ENCODE measurements at places on chromosomes 5 and 9. TPM values are rescaled to one million over a fixed set of nuclear protein-coding genes. Genes with fewer than 3 reads are reported as not detected.

Gene SMIM33
- not detected for total RNA-seq

DNA sequence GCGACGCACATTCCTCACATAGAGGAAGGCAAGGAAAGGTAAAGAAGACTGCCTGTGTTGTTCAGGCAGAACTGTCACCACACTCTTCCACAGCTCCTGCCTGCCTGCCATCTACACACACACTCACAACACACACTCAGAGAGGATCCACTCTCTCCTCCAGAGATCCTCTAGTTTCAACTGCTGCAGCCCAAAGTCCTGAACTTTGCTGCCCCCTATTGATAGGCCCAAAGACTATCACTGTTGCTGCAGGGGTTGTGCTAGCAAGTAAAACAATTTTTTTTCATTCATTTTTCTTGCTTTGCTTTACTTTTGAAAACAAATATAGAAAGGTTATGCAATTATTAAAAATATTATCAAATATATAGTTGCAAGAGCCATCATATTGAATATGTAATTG, 5.9 kb upstream of the CFAP90 start:
- DNase-seq = peak; percentile 41

DNA sequence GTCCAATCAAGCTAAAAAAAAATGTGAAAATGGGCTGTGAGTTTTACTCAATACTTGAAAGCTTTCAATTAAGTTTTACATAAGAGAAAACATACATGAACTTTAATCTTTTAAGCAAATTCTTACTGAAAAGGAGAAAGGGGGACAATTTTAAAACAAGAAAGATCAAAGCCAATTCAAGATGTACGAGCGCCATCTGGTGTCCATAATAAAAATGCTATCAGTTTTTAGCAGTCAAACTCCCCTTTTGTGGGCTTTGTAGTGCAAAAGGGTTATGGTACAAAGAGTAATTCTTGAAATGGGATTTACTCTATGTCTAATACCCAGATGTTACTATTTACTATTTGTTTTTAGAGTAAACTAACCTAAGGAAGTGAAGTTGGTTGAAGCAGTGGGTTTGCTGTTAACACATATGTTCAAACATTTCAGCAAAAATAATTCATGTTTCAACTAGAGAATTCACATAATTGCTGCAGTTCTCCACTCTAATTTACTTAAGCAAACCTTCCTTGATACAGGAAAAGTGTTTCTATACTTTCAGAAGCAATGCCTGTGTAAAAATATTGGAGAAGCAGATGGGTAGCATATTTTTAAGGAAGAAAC, 228.2 kb upstream of the TYRP1 start:
- DNase-seq = peak; percentile 46

Gene ZCCHC9
- 19.4 TPM for total RNA-seq

DNA sequence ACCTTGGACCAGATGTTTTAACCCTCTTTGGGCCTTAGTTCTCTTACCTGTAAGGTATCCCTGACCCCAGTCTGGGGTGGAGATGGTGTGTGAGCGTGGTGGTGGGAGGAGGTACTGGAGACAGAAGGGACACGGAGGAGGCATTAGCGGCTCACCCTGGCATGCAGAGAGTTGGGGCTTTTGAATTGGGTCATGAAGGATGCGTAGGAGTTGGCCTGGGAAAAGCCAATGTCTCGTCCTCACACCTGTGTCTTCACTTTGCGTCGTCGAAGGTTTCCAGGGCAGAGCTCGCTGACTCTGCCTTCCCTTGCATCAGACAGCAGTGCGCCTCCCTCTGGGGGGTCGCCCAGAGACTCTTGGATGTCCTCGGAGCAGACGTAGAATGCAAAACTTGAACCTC, 11.2 kb downstream of the RXRA start:
- DNase-seq = no peak

DNA sequence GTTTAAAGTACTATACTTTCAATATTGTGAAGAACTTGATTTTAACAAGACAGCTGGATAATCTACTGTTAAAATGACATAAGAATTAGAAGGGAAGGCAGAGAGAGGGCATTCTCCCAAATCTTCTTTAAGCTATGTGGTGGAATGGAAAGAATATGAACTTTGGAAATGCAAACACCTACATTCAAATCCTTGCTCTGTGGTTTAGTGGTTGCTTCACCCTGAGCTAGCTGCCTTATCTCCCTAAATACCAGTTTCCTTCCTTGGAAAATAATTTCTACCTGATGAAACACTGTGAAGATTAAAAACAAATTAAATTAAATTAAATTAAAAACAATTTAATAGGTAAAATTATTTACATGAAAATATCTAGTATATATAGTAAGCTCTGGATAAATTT, 98.5 kb downstream of the GPR21 start:
- DNase-seq = no peak

- DNase-seq = no peak
Observed at GRCh38 chr5:74469234-74469994, 171.1 kb downstream of the ENC1 start.

Gene RPL37
- total RNA-seq = 2,333 TPM

- DNase-seq = no peak
Observed at GRCh38 chr5:79529110-79529509, 15.2 kb upstream of the HOMER1 start.

DNA sequence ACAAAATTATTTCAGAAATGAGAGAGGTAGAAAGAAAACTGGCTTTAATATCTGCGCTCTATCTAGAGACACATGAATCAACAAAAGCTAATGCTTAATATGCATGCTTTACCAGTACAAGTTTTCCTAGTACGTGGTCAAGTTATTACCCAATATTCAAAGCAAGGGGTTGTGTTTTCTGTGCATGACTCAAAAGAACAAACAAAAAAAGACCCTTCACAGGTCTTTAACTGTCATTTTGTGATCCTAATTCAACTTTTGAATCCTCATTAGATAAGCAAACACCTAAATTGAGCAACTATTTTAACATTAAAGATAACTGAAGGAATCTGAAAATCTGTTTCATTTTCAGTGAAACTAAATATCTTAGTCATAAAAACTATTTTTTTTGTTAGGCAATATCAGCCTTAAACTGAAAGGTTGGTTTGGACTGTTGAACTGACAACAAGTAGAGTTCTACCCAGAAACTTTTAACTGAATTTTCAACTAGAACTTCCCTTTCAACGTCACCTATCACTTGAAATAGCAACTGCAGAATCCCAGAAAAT, 12.5 kb downstream of the ST8SIA4 start:
- peak; percentile 61 for DNase-seq

GRCh38 chr5:12022444-12022843, 118.2 kb upstream of the CTNND2 start:
- no peak for DNase-seq

Gene SLCO4C1
- not detected for total RNA-seq

DNA sequence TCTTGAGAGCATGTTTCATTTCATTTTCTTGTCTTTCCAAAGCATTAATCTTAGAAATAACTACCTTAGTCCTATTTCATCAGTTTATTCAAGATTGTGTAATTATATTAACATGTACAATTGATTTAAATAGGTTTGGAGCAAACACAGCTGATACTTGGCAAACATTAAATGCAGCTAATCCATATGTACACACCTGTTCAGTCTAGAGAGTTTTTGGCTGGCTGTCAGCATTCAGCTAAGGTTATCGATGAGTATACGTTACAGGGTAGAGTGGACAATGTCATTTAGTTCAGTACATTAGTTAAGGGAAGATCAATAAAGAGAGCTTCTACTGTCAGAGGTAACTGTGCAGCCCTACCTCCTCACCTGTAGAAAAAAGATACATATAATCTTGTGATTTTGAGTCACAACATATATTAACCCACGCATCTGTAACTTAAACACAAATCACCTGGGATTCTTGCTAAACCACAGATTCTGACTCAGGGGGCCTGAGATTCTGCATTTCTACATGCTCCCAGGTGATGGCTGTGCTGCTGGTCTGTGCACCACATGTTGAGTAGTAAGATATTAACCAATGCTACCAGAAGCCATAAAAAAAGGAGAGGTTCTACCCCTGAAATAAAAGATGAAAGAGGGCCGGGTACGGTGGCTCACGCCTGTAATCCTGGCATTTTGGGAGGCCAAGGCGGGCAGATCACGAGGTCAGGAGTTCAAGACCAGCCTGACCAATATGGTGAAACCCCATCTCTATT, 34.1 kb upstream of the PCA3 start:
- no peak for DNase-seq

DNA sequence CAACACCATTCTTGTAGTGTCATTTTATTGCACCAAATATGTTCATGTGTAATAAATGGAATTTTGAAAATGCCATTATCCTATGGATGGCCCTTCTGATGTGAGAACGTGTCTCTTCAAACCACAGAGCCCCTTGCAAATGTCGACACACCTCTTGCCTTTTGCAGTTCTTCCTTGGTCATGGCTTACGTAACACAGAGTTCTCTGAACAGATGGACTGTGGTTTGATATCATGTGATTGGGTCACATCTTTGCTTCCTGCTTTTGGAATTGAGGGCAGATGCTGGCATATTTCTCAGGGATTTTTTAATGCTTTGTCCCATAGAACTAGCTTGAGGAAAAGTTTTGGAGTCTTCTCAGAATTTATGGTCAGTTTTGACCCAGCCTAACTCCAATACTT, 4.6 kb downstream of the TGFBR1 start:
- no peak for DNase-seq

DNA sequence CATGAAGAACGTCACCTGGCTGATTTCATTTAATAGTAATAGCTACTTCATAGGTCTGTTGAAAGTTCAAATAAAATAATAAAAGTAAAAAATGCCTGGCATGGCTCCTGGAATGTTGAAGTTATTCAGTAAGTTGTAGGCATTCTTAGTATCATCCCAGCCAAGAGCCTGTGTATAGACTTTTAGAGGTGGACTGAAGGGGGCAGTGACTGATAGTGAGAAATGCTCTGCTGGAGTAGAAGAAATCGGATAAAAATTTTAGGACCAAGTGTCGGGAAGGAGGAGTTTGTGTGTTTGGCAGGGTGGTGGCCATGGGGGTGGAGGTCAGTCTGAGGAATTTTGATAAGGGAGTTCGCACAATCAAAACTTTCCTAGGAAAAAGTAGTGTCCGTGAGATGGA, 3.6 kb downstream of the ZFP2 start:
- DNase-seq = no peak

Gene HNRNPAB
- total RNA-seq = 369 TPM

Gene PCDHAC1
- 4.8 TPM for total RNA-seq

GRCh38 chr5:111422245-111422644, 90.1 kb downstream of the STARD4 start:
- DNase-seq = no peak

Gene SH2D3C
- total RNA-seq = 0.26 TPM

DNA sequence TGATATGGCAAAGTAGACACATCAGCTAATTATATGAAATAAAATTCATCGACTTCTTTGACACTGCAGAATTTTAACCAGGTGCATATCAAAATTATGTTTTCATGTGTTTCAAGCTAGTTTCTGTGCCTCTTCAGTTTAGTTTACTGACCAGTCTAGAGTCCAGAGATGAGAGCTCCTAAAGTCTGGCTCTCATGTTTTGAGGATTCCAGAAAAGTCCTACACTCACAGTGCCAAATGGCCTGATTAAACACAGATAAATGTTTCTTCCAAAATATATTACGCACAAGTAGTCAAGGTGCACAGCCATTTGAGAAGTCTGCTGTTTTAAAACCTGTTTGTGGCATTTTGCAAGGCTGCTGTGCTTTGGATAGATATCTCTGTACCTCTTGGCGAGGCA, 15.6 kb downstream of the RGMB start:
- no peak for DNase-seq

Gene PHF24
- not detected for total RNA-seq

Gene ORM2
- not detected for total RNA-seq
